ENCODE measurements at places on chromosomes 16 and 17.

DNA sequence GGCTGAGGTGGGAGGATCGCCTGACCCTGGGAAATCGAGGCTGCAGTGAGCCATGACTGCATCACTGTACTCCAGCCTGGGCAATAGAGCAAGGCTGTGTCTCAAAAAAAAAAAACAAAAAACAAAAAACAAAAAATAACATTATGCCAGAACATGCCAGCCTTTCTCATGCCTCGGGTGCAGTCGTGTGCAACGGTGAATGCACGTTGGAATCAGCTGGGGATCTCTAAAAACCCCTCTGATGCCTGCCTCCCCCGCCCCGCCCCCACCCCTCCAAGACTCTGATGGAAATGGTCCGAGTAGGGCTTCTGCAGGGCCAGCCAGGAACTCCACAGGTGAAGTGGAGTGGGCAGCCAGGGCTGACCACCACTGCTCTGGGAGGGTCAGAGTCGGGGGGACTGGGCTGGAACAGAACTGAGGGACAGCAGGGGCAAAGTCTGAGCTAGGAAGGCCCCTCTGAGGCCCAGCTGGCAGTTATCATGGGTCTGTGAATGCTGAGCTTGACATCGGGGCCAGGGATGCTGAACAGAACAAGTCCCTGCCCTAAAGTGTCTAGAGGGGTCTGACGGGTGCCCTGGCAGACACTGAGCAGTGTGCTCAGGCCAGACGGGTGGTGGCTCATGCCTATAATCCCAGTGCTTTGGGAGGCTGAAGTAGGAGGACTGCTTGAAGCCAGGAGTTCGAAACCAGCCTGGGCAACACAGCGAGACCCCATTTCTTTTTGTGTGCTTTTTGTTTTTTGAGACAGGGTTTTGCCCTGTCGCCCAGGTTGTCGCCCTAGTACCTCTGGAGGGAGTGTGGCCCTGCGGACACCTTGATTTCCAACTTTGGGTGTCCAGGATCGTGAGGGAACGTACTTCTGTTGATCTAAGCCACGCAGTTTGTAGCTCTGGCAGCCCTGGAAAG is 193.4 kb upstream of the GSE1 start:
- no peak for DNase-seq

DNA sequence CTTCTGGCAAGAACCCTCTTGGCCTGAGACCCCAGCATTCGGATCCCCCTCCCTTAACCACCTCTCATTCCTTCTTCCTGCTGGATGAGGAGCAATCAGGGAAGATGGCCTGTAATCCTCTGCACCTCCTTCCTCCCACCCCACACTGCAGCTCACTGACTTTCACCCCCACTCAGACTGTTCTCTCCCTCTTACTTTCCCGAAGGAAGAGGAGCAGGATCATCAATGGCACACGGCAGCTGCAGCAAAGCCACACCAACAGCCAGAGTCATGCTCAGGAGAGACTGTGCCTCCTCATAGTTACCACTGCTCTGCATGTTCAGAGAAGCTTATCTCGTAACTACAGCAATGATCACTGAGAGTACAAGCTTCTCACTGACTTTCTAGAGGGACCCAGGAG is 10.1 kb upstream of the TMEM101 start:
- no peak for DNase-seq

- DNase-seq, result no peak
These were observed 1.2 kb downstream of the EFCAB3 start for GRCh38 chr17:62381561-62381960.

GRCh38 chr17:36835036-36835435 is 102.2 kb upstream of the LHX1 start:
- no peak for DNase-seq

DNA sequence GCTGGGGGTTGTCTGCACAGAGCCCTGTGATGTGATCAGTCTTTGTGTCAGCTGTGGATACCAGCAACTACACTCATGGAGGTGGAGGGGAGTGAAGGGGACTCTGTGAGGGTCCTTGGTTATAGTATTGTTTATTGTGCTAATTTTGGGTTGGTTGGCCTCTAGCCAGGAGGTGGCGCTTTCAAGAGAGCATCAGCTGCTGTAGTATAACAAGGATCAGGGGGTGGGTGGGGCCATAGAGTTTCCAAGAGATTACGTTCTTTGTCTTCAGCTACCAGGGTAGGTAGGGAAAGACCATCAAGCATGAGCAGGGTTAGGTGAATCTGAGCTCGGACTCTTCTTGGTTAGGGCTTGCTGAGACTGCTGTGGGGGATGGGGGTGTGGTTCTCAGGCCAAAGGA is 97.1 kb upstream of the HS3ST3A1 start:
- DNase-seq, result no peak

- no peak for DNase-seq
These were observed 12.7 kb downstream of the FCSK start for GRCh38 chr16:70467113-70467512.

DNA sequence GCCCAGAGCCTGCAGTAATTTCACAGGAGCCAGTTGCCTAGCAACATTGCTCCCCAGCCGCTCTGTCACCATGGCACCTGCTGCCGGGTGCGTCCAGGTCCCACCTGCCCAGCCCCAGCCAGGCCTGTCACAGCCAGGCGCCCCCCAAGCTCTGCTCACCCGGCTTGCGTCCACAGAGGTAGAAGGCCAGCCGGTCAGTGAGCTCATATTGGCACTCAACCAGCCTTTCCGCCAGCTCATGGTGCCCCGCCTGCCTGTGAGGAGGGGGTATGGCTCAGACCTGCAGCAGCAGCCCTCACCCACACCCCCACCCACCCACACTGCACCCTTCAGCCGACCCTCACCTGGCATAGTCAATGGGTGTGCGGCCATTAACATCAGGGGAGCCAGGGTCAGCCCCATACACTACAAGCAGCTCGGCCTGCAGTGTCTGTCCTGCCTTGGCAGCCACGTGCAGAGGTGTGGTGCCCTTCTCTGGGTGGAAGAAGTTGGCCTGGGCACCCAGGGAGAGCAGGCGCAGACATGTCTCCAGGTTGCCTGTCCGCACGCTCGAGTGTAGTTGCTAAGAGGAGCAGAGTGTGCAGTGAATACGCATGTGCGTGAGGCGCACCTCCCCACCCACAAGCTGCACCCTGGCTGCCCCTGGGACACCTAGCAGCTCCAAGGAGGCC is 7.7 kb downstream of the GIT1 start:
- no peak for DNase-seq

GRCh38 chr17:21167303-21167702 is 40.5 kb downstream of the DHRS7B start:
- DNase-seq, result no peak

All from activated CD4-positive, alpha-beta T cell treated with anti-CD3 and anti-CD28 coated beads, Interleukin-2, amount 50 U/mL, for 1 hour (primary cell).